ENCODE measurements at places on chromosomes 3 and 15.

DNA sequence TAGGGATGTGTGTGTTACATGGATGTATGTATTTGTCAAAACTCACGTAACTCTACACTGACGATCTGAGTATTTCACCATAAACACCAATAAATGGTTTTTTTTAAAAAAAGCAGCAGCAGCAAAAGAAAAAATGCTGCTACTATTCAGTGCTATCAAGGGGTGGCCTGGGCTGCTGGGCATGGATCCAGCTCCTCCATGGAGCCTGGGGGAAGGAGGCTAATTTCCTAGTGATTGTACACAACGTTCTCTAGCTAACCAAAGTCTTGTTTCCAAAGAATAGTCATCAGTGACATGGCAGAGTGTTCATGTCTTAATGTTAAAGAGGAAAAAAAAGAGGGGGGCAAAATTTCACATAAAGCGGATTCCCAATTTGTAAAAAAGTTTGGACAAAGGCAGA lies 29.0 kb downstream of the POMGNT2 start:
- DNase-seq, result no peak

DNA sequence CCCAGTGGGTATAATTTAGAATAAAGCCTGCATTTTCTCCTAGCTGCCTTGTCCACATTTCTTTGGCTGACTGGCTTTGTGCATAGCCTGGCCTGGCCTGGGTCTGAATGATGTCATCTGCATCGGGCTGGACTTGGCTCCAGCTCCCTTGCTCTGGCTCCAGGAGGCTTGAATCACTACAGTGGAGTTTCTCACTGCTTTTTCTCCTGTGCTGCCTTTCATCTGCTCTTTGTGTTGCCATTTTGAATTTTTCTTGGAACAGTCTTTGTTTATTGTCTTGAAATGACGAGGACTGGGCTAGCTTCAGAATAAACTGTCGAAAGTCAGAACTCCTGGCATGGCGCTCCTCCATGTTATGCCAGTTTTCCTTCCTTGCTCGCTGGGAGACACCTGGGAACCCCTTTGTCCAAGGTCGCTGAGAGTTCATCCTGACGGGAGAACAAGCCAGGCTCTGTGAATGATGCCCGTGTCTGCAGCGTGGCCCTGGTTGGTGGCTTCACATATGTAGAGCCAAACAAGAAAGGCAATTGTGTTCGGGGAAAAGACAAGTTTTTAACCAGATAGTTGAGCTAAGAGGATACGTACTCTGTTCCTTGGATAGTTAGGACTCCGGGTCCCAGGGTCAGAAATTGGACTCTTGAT lies 258.9 kb downstream of the PDZRN3 start:
- no peak for DNase-seq

DNA sequence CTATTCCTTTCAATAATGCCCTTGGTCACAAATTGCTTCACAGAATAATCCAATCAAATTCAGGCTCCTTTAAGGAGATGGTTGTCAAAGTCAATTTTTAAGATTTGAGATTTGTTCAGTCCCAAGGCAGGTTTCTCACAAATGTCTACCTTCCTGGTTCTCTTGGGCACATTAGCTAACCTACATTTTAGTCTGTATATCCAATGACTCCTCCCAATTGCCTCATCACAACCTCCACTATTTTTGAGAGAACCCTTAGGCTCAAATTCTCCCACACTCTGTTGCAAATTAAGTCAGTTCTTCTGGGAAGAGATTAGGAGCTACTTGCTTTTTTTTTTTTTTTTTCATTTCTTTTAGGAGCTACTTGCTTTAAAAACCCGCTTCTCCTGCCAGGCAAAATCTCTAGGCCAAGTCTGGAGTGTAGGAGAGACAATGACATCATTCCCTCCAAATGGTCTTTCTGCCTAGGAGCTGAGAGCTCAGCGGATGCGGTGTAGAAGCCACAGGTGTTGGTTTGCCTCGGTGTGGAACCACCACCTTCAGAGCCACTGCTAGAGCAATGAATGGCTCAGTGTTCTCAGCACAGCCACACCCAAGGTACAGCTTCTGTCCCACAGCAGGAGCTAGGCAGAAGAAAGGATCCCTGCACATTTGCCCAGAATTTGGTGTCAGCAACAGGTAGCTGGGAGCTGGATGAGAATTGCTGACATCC lies 10.0 kb upstream of the INO80 start:
- DNase-seq, result no peak

DNA sequence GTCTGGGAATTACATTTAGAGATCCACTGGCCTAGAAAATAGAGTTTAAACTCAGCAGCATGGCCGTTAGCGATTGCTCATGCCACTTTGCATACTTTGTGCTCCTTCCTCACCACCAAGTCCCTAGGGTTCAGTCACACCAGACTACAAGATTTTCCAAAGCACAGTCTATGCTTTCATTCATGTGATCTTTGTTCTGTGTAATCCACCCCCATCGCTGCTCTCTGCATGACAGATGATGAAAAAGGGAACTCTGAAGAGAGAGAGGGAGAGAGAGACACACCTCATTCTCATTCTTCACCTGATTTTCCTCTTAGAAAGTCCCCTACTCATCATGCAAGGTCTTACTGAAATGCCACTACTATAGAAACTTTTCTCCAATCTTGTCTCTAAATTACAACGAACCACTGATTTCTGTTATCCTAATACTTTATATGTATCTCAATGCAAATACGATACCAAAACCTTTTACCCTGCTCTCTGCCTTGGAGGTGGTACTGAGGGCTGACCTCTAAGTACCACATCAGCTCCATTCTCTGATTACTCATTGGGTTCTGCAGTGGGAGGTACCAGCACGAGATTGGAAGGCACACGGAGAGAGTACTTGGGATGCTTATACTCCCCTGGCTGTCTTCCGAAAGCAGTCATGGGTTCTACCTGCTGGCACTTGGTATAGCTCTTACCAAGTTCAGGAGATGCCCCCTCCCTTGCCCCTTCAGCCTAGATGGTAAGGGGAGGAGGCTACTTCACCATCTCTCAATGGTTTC lies 1.1 kb upstream of the PARP15 start:
- peak; percentile 70 for DNase-seq

GRCh38 chr3:21729888-21730459 lies 21.0 kb downstream of the ZNF385D start:
- DNase-seq, result no peak

Measured in NB4 (cell line).